ENCODE measurements at places on chromosomes 7 and 10.

DNA sequence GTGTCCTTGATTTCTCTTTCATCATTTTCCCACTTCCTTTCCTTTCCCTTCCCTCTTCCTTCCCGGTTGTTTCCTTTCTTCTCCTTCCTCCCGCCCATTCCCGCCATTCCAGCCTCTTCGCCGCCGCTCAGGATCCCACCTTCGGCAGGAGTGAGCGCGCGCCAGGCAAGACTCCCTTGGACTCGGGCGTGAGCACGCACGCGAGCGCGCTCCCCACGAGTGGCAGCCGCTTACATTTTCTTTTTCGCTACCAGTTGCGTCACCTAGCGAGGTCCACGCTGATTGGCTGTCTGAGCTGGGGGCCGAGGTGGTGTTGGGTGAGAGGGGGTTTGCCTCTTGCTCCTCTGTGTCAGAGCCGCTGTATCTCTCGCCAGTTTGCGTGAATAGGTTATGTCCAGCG is 11.8 kb downstream of the ZAN start:
- DNase-seq, result no peak

GRCh38 chr10:96618653-96619052 is 31.8 kb upstream of the TM9SF3 start:
- no peak for DNase-seq

DNA sequence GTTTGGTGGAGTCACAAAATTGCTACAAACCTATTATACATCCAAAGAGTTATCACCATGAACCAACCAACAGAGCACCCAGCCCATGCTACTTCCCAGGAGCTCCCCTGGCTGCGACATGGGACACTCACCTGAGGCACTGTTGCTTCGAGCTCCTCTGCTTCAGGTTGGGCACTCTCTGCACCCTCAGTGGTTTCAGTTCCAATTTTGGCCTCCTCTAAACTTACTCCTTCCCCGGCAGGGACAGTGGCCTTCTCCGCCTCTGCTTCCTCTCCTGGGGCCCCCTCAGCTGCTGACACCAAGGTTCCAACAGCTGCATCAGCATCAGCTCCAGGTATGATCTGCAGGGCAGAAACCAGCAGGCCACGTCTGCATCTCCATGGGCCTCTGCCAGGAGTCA is 120.4 kb upstream of the TARP start:
- no peak for DNase-seq

- no peak for DNase-seq
Measured at GRCh38 chr10:129958148-129958628, 5.9 kb downstream of the EBF3 start.

GRCh38 chr7:40915071-40915470 is 780.3 kb downstream of the SUGCT start:
- no peak for DNase-seq

DNA sequence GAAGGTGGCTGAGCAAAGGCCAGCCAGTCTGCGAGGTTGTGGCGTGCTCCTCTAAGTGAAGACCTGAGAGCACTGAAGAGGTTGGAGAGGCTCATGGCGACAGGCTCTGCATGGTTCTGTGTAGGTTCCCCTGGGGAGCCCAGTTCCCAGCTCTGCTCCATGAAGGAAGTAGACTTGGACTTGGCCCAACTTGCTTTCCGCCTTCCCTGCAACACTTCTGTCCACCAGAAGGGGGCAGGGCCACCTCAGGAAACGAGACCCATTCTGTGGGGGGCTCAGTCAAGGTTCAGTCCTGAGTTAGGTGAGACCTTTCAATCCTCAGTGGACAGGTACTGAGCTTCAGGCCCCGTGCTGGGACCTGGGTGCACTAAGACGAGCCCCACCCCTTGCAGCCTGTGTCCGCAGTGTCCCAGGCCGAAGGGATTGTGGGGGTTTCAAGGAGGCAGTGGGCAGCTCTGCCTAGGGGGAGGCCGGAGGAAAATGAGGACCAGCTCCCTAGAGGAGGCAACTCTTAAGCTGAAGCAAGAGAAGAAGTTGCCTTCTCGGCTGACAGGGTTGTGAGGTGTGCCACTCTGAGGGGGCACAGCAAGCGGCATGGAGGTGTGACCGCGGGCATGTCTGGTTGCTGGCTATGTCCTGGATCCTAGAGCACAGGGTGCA is 15.0 kb upstream of the PCBD1 start:
- DNase-seq, result no peak

DNA sequence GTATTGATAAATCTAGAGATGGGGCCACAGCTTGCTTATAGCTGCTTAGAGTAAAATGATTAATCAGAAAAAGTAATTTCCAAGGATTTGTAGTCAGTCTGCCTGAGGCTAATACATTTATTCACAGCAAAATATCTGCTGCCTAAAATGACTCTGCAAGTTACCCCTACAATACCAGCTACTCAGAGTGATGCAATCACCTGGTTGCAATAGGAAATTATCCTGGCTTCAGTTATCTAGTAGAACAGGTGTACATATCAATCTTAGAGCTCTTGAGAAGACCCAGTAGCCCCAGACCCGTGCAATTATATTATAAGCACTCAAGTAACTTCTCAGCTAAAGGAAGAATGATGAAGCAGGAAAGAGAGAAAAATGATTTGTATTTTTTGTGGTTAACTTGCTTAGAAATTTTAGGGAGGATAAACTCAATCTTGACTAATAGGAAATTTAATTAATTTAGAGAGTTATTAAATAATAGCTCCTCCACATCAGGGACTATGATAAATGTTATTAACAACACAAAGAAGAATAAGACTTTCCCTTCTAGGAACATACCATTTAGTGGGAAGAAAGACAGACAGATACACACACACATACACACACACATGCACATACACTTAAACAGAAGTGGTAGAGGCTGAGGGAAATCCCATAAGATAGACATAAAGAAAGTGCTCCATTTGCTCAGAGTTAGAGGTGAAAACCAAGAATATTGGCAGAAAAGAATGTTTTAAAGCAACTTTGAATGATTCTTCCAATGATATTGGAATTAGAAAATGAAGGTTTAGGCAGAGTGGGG is 140.4 kb upstream of the PRSS1 start:
- no peak for DNase-seq

DNA sequence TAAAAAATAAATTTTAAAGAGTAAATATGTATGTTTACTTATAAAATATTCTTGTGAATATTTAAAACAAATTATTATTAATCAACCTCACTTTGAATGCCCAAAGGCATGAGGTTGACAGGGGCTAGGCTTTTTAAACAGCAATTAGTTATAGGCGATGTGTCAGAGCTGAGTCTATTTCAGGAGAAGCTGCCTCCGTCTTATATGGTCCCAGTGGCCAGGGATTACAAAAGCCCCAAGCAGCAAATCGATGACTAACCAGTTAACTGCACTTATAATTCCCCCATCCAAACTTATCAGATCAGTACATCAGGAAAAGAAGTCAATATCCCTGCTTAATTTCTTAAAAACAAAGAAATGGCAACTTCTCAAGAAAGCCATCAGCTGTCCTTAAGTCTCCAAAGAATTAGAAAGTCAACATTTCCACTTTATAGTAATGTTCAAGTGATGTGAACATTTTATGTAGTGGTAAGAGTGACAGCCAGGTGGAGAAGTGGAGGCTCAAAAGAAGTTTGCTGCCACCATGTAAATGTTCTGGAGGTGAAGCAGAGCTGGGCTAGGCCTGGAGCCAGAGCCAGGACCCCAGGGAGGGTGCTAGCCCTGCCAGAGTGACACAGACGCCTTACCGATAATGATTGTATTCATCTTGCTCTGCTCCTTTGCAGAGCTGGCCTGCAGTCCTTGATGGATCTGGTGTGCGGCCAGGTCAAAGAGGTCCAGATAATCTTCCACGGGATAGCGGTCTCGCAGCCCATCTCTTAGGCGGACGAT is 51.5 kb downstream of the CHST15 start:
- no peak for DNase-seq

DNA sequence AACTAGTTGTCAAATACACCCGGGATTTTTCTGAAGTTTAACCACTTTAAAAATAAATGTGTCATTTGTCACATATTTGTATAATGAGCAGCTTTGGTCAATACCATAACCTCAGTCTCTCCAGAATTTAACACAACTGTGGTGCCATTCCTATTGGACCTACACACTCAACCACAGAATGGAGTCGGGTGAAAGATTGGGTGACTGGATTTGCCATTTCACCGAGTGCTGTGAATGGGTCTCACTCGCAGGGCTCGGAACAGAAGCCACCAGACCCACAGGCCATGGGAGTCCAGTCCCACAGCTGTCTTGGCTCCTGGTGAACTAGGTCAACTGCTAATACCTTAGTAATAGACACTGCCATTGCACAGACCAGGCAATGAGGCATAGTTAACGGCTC is 298.4 kb downstream of the CCDC3 start:
- DNase-seq, result no peak

GRCh38 chr10:103968441-103969391 is 1.8 kb downstream of the SLK start:
- DNase-seq, result no peak

DNA sequence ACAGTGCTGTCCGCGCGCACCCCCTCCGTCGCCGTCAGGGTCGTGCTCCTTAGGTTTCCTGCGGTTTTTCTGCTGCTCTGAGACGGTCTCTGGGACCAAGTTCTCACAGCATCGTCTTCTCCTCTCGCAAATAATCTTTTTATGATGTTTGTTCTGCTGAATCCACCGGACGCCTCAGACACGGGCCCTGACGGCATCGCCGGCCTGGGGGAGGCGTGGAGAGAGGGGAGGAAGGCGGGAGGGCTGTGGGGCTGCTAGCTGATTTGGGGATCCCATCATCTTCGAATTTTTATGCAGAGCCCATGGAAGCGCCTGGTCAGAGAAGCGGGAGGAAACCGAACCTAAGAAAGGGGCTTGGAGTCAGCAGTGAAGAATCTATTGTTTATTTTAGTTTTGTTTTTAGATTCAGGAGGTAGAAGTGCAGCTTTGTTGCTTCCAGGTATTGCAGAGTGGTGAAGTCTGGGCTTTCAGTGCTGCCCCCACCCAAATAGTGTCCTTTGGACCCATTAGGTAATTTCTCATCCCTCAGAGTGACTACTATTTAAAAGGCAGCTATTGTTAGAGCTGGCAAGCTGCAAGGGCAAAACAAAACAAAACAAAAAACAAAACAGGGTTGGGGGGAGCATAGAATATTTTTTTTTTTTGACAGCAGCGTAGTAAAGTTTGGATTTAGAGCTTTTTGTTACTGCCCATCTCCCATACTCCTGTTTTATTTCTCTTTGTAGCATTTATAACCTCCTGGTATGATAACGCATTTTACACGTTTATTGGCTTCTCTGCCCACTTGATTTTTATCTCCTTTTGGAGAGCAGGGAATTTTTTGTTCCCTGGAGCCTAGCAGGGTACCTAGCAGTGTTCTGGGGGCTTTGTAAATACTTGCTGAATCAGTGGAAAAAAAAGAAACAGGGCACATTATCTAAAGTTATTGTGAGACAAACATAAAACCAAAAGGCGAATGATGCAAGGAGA is 92.6 kb downstream of the SPAG6 start:
- DNase-seq, result no peak

DNA sequence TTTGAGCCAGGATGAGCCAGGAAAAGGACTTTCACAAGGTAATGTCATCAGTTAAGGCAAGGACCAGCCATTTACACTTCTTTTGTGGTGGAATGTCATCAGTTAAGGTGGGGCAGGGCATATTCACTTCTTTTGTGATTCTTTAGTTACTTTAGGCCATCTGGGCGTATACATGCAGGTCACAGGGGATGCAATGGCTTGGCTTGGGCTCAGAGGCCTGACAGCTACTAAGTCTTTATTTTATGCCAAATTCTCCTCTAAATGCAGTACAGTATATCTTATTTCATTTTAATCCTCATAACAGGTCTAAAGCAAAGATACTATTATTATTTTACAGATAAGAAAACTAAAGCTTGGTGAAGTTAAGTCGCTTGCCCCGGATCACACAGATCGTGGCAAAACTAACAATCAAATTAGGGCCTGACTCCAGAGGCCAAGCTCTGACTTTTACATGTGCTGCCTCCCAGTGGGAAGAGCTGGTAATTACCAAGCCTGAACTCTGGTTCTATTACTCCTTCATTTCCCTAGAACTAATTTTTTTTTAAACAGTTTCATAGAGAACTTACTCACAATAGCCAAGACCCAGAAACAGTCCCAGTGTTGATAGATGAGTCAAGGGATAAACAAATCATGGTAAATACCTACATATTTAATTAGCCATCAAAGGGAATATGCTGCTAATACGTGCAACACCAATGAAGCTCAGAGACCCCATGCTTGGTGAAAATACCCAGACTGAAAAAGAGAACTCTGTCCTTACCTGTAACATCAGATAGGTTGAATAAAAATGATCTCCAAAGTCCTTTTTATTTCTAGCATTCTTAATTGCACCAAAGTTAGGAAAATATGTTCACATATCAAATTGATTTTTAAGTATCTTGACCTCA is 35.4 kb downstream of the C7orf25 start:
- no peak for DNase-seq

GRCh38 chr7:131908714-131909113 is 352.3 kb upstream of the PODXL start:
- DNase-seq, result no peak

- DNase-seq, result no peak
Measured at GRCh38 chr7:110645060-110645459, 445.9 kb upstream of the LRRN3 start.

DNA sequence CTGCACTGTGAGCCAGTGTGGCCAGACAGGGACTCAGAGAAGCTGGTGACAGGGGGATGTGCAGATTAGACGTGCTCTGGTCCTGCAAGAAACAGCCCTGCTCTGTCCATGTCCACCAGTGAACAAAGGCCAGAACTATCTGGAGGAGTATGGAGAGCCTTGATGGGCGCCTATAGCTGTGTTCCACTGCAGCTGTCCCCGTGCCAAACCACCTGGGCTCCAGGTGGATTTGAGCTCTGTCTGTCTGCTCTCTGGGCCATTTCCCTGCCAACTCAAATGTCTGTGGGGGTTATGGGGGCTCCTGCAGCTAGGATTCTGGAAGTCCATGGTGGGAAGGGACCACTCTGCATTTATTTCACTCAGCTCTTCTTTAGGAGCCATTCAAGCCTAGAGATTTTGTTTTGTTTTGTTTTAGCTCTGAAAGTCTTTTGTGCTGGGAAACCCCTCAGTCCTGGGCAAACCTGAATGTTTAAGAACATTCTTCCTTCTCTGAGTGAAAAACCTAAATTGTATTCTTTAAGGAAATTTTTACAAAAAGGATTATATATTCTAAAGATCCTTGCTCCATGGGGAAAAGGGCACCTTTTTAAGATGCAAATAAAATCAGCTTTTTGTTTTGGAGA is 1039.5 kb upstream of the SORCS1 start:
- no peak for DNase-seq

- no peak for DNase-seq
Measured at GRCh38 chr7:122268101-122268500, 36.4 kb downstream of the FEZF1 start.

GRCh38 chr10:76035206-76036110 is 604.0 kb downstream of the LRMDA start:
- no peak for DNase-seq

DNA sequence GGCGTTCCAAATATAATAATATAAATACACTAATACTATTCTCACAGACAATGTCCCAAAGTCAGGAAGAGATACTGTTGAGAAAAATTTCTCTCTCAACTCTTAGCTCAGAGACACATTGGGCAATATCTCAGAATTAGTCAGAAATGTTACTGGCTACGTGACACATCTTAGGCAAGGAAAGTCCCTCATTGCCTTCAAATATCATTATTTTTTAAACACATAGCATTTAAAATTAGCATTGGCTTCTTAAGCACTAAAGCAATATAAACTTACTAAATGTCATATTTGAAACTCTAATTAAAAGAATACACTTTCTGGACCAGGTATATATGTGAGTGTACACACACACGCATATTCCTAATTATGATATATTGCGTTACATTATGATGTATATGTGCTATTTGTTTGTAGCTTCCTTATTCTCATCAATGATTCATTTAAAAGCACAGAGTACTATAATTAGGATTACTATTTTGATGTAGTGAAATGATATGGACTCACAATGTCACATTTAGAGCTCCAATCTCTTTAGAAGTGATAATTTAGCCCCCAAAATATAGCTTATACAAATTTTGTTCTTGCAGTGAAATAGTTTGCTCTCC is 255.8 kb downstream of the TWIST1 start:
- no peak for DNase-seq

Data from activated gamma-delta T cell (primary cell).